ENCODE measurements at places on chromosomes 16 and 17.

GRCh38 chr17:71799657-71800056 lies 321.2 kb upstream of the SOX9 start:
- DNase-seq = no peak

DNA sequence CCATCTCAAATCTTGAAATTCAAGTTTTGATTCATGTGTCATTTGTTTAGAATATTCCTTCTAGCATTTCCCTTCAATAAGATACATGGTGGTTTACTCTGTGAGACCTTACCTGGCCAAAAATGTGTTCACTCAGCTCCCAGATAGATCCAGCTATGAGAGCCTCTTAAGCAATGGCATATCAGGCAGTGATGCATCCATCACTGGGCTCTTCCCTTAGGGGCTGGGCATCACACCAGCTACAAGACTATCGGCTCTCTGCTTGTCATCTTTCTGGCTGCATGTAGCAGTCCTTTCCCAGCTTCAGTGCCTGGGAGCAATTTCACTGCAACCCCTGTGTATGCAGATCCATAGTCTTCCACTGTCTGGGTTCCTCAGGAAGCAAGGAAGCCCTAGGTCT lies 40.6 kb downstream of the GOSR1 start:
- no peak for DNase-seq

DNA sequence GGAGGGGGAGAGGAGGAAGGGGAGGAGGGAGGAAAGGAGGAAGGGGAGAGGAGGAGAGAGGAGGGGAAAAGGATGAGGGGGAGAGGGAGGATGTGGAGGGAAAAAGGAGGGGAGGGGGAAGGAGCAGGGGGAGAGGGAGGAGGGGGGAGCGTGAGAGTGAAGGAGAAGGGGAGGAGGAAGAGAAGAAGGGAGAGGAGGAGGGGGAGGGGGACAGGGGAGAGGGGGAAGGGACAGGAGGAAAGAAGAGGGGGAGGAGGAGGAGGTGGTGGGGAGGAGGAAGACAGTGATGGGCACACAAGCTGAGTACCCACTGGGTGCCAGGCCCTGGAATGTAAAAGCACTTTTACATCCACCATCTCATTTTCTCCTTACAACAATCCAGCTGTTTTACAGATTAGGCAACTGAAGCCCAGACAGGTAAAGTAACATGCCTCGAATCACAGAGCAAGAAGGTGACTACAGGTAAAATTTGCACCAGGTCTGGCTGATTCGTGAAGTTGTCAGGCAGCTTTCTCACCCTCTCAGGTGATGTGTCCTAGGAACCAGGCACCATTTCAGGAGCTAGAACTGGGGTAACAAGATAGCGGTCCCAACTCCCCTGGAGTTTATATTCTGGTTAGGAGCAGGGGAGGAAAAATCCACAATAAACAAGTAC lies 10.0 kb upstream of the LITAF start:
- no peak for DNase-seq

- no peak for DNase-seq
These were observed 55.7 kb upstream of the FBXO47 start for GRCh38 chr17:39022924-39023323.

- peak; percentile 93 for DNase-seq
These were observed 46.1 kb downstream of the NXN start for GRCh38 chr17:933312-934073.

- DNase-seq = no peak
These were observed 16.8 kb downstream of the MYBBP1A start for GRCh38 chr17:4538236-4539002.

DNA sequence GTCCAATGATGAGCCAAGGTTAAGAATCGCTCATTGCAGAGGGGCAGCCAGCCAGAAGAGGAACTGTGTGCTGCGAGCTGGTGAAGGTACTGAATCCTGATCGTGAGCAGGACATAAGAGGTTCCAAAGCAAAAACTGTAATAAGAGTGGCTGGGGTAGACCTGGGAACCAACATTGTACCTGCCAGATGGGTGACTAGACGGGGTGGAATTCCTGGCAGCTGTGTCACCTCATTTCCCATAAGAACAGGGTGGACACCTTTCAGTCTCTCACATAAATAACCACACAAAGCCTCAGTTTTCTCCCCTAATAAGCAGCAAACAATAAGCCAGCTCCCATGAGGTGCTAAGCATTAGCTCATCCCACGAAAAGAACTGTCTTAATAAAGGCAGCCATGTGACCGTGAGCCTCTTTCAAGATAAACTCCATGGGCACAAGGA lies 290.3 kb downstream of the SOX9 start:
- DNase-seq = no peak

GRCh38 chr17:56793531-56793930 lies 40.2 kb downstream of the C17orf67 start:
- DNase-seq = no peak

- no peak for DNase-seq
These were observed at the start of gene CCL14 for GRCh38 chr17:35986643-35987042. TSS of gene CCL14 (minus strand) at chr17:35986729. CDS start at chr17:35986649, 80 bp downstream.

DNA sequence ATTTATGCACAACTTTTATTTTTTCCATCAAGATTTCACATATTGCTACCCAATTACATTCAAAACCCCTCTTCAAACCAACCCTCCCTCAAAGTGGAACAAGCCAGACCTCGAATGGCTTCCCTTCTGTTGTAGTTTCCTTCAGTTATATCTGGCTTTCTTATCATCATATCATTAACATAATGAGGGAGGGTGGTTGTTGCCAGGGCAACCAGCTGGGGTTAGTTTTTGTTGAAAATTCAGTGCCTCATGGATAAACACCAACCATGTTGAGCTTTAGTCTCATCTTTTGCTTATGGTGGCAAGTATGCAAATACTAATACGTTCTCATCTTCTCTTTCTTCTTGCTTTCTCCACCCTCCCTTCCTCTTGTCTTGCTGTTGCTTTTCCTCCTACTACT lies 359.7 kb downstream of the CDH11 start:
- no peak for DNase-seq

DNA sequence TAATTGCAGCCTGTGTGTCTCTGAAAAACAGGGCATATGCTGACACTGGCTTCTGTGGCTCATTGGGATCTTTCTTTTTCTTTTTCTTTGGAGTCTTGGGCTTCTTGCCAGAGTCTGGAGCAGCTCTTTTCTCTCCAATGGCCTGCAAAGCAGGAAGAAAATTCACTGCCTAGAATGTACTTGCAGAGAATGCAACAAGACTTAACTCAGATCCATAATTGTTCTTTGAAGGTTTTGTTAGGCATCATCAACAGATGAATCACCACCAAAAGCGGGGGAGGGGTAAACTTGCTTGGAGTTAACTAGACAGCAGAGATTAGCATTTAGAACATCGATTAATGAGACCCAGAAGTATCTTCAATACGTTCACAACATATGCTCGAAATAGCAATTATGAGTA lies 100.9 kb downstream of the TOX3 start:
- no peak for DNase-seq

- no peak for DNase-seq
These were observed 8.6 kb upstream of the CCL2 start for GRCh38 chr17:34246446-34246845.

- DNase-seq = no peak
These were observed 38.2 kb upstream of the NUDT7 start for GRCh38 chr16:77684181-77684526.

DNA sequence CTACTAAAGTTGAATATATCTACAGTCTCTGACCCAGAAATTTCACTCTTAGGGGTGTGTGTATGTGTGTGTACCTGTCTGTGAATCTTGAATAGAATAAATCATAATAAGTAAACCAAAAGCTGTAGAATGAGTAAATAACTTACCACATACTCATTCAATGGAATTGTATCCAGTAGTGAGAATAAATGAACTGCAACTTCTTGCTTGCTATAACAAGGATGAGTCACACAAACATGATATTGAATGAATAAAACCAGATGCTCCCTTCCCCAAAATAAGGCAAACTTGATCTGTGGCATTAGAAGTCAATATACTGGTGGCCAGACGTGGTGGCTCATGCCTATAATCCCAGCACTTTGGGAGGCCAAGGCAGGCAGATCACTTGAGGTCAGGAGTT lies 259.8 kb upstream of the MON1B start:
- DNase-seq = no peak

- no peak for DNase-seq
These were observed 6.2 kb downstream of the CHTF8 start for GRCh38 chr16:69126221-69126620.

- DNase-seq = no peak
These were observed 23.1 kb upstream of the TMEM98 start for GRCh38 chr17:32904891-32905290.

- DNase-seq = peak; percentile 68
These were observed 10.9 kb downstream of the SLC43A2 start for GRCh38 chr17:1617620-1618174.

DNA sequence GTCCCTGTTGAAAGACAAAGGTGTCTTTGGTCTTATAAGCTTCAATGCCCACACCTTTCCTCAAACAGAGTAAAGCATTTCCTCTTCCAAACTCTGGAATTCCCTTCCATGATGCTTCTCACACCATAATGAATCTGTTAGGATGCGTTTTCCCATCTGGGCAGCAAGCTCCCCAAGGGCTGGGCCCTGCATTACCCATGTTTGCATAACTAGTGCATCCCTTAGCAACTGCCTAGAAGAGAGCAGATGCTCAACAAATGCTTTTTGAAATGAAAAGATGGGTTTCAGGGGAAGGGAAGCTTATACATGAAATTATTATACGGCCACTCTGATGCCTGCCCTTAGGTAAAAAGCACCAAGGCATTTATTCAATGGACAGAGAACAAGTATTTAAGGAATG lies 124.5 kb upstream of the CCL2 start:
- no peak for DNase-seq

- no peak for DNase-seq
These were observed 16.3 kb upstream of the BCAR1 start for GRCh38 chr16:75267631-75268264.

DNA sequence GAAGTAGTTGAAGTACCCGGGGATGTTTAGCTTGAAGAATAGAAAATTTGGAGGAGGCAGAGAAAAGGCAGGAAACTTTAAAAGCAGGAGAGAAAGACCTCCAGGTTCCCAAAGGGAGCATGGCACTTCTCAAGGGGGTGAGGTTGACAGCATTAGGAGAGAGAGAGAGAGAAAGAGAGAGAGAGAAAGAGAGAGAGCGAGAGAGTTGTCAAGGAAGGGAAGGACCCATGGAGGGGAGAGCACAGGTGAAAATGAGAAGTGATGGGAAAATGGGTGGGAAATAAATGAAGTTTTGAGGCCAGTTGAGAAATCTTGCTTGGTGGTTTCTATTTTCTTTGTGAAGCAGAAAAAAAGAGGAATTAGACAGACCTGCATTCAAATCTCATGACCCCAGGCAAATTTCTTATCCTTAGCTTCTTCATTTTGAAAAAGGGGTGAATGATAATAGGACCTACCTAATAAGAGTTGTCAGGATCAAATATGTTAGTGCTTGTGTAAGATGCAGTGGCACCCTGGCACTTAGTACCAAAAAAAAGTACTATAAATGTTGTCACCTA lies 24.0 kb downstream of the PRKCB start:
- no peak for DNase-seq

DNA sequence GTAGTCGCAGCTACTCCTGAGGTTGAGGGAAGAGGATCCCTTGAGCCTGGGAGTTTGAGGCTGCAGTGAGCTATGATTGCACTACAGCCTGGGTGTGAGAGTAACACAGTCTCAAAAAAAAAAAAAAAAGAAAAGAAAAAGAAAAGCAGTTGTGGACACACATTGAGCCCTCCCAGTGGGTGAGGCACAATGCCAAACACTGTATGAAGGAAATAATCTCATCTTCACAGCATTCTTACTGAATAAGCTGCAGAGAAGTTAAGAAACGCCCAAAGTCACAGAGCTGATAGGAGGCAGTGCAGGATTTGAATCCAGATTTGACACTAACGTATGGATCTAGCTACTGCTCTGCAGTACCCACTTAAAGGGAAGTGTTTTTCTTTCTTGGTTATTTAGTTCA lies 5.9 kb upstream of the LYZL6 start:
- DNase-seq = no peak

- no peak for DNase-seq
These were observed 1.2 kb downstream of the C1QTNF8 start for GRCh38 chr16:1094601-1095449.

DNA sequence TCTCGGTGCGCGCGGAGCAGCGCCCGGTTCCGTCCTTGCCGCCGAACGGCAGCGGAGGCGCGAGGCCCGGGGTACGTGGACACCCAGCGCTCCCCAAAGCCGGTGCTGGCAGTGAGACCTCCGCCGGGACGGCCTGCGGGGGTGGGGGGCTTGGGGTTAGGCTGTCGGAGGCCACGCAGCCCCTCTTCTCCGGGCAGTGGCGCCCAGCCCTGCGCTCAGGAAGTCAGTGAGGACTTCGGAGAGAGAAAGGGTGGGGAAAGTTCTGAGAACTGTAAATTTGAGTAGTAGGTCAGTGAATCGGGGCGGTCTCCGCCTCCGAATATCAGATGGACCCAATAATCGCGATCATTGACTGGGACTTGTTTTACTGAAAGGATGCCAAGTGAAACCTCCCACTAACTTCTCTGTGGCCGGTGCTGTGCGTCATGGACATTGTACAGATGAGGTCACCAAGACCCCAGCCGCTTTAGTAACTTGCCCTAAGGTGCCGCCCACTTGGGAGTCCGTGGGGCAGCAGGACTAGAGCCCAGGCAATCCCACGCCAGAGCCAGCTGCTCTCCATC lies 468 bp downstream of the IL4R start:
- peak; percentile 93 for DNase-seq

DNA sequence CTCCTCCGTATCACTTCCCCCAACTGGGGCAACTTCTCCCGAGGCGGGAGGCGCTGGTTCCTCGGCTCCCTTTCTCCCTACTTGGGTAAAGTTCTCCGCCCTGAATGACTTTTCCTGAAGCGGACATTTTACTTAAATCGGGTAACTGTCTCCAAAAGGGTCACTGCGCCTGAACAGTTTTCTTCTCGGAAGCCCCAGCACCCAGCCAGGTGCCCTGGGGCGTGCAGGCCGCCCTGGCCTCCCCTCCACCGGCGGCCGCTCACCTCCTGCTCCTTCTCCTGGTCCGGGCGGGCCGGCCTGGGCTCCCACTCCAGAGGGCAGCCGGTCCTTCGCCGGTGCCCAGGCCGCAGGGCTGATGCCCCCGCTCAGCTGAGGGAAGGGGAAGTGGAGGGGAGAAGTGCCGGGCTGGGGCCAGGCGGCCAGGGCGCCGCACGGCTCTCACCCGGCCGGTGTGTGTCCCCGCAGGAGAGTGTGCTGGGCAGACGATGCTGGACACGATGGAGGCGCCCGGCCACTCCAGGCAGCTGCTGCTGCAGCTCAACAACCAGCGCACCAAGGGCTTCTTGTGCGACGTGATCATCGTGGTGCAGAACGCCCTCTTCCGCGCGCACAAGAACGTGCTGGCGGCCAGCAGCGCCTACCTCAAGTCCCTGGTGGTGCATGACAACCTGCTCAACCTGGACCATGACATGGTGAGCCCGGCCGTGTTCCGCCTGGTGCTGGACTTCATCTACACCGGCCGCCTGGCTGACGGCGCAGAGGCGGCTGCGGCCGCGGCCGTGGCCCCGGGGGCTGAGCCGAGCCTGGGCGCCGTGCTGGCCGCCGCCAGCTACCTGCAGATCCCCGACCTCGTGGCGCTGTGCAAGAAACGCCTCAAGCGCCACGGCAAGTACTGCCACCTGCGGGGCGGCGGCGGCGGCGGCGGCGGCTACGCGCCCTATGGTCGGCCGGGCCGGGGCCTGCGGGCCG lies 1.6 kb downstream of the HIC1 start:
- no peak for DNase-seq
